Aorta (tissue), 5 donors: ENCODE measurements at places on chromosomes 7 and 10. TPM values are rescaled to one million over a fixed set of nuclear protein-coding genes. Genes with fewer than 3 reads are reported as not detected.

DNA sequence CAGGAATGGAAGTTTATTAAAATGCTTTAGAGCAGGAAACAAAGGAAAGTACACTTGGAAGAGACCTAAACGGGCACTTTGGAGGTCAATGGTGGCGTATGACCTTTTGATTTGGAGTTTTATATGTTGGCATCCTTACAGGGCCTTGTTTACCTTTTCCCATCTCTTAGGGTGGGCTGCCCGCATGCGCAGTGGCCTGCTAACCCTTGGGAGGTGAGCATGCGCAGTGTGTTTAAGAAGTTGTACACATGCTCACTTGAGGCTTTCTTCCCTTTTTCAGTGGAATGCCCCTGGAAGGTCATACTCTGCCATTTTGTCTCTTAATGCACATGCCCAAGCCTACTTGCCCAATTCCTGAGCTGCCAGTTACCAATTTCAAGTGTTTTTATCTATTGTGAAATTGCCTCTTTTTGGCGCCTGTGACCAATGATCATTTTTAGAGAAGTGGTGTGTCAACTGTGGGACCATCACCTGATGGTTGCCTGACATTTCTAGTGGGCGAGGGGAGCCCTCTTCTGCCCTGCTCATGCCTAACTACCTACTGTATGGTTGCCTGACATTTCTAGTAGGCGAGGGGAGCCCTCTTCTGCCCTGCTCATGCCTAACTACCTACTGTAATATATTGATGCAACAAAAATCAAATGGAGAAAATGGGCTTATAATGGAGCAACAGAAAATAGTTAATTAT lies 138.0 kb downstream of the PPP1R9A start:
- no peak for DNase-seq

GRCh38 chr10:11593612-11594011 lies 17.8 kb downstream of the USP6NL start:
- DNase-seq = no peak

DNA sequence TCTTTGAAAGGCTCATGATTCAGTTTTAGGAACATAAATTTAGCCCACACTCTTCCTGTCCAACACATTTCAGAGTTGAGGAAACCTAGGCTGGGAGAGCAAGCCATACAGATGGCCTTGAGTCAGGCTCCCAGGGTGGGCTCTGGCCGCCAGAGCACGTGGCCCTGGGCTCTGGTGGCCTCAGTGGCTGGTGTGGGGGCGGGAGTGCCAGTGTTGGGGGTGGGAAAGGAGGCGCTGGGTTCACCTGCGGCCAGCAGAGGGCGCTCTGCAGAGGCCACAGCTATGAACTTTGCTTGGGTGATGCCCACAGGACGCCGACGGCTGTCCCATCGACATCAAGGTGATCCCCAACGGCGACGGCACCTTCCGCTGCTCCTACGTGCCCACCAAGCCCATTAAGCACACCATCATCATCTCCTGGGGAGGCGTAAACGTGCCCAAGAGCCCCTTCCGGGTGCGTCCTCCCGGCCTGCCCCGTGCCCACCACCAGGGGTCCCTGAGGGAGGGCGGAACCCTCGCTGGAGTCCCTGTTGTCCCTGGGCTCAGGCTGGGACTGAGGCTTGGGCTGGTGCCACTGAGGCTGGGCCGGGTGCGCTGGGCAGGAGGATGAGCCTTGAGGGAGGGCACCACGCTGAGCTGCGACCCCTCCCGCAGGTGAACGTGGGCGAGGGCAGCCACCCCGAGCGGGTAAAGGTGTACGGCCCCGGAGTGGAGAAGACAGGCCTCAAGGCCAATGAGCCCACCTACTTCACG lies 11.9 kb downstream of the FLNC start:
- peak; percentile 57 for DNase-seq

- DNase-seq = no peak
Measured at GRCh38 chr7:95169678-95170077, 154.7 kb downstream of the PON1 start.

- DNase-seq = no peak
Measured at GRCh38 chr10:34193931-34194626, 621.0 kb downstream of the PARD3 start.

- DNase-seq = no peak
Measured at GRCh38 chr10:77584938-77585337, 52.7 kb downstream of the KCNMA1 start.

DNA sequence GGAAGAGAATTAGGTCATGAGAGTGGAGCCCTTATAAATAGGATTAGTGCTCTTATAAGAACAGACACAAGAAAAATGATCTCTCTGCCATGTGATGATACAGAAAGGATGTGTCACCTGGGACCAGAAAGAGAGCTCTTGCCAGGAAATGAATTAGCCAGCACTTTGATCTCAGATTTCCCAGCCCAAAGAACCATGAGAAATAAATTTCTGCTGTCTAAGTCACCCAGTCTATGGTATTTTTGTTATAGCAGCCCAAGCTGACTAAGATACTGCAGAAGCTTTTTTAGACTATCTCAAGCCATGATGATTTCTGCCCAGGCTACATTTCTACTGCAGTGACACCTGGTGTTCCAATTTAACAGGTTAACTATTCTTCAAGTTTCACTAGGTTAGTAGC lies 84.8 kb downstream of the RSU1 start:
- no peak for DNase-seq

The COL13A1 gene
- total RNA-seq = 13.6 TPM

DNA sequence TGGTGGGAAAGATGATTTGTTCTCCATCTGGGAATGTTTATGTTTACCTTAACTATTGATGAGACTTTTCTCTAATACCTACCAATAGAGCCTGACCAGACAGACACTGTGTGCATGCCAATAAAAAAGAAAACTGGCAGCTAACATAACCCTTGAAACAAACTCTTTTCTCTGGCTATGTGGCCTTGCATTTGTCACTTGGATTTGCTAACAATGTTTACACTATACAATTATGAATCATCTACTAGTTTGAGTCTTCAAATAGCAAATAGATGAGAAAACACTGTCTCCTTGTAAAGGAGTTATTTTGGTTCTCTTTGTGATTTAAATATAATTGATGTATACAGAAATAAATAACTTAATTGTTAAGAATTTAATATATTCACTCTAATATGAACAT lies 273.1 kb downstream of the SEMA3D start:
- DNase-seq = no peak

The SCD gene
- 47.3 TPM for total RNA-seq

GRCh38 chr7:103690242-103690974 lies 244.4 kb upstream of the SLC26A5 start:
- DNase-seq = no peak

GRCh38 chr10:10967581-10968256 lies 50.0 kb upstream of the CELF2 start:
- DNase-seq = no peak

The TRIM74 gene
- 0.69 TPM for total RNA-seq

DNA sequence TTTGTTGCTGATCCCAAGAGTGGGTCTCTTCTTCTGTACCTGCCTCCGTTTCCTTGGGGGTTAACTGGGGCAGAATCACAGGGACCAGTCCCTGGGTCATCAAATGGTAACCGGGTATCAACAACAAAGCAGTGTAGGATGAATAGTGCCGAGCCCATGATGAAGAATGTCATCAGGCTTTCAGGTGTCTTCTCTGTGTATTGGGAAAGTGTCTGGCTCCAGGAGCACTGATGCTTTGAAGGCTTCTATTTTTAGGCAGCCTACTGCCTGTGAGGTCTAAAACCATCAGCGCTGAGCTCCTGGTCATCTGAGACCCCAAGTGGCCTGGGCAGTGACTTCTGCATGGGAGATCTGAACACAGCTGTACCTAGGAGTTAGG lies 48.2 kb upstream of the SHH start:
- no peak for DNase-seq
